ENCODE measurements at places on chromosomes 5 and 9. TPM values are rescaled to one million over a fixed set of nuclear protein-coding genes. Genes with fewer than 3 reads are reported as not detected.

DNA sequence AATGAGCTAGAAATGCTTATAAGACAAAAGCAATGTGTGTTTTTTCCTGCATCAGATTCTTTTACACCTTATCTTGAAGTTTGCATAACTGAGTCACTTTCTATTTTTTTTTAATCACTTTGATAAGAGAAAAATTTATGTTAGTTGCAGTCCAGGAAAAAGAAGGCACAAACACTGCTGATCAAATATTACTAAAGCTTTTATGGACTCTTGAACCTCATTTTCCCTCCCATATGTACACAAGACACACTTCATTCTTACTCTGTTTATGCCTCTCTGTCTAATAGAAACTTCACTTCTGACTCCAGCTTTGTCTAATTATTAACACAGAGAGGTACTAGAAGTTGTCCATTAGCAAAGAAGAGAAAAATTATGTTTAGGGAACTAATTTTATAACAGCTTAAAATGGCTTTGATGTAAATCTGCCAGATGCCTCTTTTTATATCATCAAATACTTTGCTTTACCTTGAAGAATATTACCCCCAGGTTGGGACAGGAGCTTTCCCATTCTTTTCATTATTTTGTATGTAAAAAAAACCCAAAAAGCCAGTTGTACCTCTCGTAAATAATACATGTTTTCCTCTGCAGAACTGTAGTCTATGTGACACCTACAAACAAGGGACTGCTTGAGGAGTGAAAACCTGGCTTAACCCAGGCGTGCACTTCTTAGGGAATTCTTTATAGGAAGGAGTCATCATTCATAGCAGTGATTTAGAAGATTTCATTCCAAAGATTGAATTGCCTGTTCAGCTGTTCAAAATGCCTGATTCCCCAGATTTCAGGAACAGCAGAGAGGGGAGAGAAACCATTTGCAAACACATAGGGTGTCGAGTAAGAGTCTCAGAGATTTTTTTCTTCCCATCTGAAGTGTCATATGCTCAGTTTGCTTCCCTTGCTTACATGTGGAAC, 72.6 kb downstream of the DAPK1 start:
- DNase-seq, result no peak

GRCh38 chr5:17727098-17727497, 92.8 kb downstream of the TAF11L14 start:
- DNase-seq, result no peak

- DNase-seq, result no peak
Observed at GRCh38 chr5:169694091-169694625, 57.1 kb downstream of the DOCK2 start.

- no peak for DNase-seq
Observed at GRCh38 chr5:127746756-127747155, 43.6 kb downstream of the CCDC192 start.

DNA sequence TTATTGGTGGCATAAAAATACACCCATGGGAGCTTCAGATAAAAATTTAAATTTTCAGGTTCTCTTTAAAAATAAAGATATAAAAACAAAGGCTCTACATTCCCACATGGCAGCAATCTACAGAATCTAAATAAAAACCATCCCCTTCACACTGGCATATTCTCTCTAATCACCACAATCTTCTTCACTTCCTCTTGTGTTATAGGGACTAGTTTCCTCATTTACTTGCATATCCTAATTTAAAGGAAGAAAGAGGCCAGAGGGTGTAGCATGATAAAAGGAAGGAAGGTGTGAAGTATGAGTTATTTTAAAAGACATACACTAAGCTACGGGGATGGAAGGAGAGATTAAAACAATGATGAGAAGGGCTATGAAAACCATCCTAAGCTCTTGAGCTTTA, 390.5 kb downstream of the ZNF608 start:
- no peak for DNase-seq

GRCh38 chr9:19180991-19181390, 49.5 kb upstream of the DENND4C start:
- no peak for DNase-seq

- DNase-seq, result no peak
Observed at GRCh38 chr5:43049236-43049635, 9.1 kb upstream of the ANXA2R start.

DNA sequence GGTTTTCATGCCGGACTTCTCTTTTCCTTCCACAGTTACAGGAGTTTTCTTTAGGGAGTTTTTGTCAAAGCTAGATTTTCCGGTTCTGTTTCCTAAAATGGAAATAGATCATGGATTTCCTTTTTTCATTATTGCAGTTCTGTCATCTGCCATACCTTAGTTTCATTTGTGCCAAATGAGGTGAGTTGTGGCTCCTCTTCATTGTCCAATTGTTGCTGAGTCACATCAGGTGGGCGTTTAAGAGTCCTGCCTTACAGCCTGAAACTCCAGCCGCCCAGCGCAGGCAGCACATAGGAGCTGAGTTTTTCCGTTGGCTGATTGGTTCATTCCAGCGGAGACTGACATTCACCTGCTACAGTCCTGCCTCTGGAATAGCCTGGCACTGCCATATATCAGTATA, 14.1 kb downstream of the SLC25A25 start:
- no peak for DNase-seq

- DNase-seq, result no peak
Observed at GRCh38 chr5:151110992-151111391, 30.2 kb upstream of the TNIP1 start.

CCDC192 gene
- total RNA-seq, result not detected

GTF2H2 gene
- total RNA-seq, result 45.0 TPM

SPACA9 gene
- total RNA-seq, result 2.7 TPM

Measured in activated naive CD8-positive, alpha-beta T cell treated with anti-CD3 and anti-CD28 coated beads for 36 hours (primary cell).